ENCODE measurements at places on chromosomes 1 and 21.
A peak's percentile ranks its signal among the peaks of the same experiment; 100 is the strongest.

GRCh38 chr1:150578272-150579109, 919 bp downstream of the MCL1 start:
- peak; percentile 29 for ATAC-seq

GRCh38 chr1:29821605-29822004, 585.3 kb downstream of the PTPRU start:
- no peak for ATAC-seq

DNA sequence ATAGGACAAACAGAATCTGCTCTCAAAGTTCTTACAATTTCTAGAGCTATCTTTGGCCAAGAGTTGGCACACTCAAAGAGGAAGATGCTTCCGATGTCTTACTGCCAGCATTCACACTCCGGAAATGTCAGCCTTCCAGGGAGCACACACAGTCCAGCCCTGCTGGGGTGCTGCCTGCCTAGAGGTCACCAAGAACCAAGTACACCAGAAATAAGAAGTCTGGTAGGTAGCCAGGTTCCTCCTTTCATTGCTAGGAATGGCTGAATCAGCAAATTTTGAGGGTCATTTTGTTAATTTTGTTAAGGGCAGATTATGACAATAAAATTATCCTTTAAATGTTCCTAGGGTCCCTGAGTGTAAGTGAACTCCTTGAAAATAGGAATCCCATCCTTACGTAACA, 77.5 kb downstream of the PLPP3 start:
- ATAC-seq, result no peak

DNA sequence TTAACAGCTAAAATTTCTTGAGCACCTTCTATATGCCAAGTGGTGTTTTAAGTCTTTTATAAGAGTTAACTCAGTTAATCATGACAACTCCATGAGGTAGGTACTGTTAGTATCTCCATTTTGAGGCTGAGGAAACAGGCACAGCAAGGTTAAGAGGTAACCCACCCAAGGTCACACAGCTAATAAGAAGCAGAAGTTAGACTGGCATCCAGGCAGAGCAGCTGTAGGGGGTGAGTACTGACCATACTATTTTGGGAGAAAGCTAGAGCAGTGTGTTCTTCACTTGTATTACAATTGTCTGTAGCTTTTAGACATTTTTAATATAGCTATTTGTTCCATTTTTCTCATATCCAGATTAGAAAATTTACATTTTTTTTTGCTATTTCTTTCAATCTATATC, 4.8 kb downstream of the ATP6V1G3 start:
- ATAC-seq, result no peak

- ATAC-seq, result no peak
These were observed 8.0 kb upstream of the ANGPTL3 start for GRCh38 chr1:62589321-62589720.

DNA sequence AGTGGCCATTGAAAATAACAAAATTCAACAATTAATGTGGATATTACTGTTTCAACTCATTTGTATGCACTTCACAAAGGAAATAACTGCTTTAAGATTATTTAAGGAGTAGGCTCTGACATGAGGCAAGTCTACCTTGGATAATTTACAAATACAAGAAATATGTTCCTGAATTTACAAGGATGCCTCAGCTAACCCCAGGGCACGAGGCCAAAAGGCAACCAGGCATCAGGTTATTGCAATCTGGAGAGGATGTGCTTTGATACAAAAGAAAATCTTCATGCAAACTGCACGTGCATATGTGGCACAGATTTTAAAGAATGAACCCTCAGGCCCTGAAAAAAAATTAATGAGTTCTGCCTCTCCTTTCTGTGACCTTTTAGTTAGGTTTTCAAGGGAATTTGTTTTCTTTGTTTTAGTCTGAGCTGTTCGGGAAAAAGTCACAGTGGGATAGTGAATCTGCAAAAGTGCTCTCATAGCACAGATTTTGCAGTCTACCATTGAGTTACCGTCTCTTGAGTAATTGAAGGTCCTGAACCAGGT, 1304.2 kb upstream of the ADGRL4 start:
- ATAC-seq, result no peak

DNA sequence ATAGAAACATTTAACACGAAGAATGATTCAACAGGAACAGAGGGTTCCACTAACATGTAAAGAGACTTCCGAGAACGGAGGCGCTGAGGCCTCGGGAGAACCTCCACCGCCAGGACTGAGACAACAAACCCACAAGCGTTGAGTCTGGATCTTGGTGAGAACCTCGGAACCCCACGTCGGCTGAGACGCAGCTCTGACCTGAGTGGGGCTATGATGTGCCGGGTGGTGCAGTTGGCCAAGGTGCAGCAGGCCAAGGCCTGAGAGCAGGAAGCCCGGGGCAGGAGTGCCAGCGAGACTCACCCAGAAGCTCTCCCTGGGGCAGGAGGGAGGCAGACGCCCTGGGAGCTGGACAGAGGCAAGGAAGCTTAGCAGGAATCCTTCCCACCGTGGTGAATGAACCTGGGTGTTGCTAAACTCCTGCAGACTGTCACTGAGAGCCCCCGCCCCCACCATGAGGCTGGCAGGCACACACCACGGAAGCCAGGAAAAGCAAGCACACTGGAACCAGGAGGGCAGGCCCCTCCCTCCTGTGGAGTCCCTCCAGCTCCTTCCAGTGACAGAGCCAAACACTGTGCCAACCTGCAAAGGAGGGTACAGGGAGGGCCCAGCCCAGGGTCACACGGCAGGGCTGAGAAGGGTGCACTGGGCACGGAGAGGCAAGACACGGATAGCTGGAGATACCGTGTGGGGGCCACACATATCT, 34.8 kb downstream of the WDR4 start:
- ATAC-seq, result no peak

DNA sequence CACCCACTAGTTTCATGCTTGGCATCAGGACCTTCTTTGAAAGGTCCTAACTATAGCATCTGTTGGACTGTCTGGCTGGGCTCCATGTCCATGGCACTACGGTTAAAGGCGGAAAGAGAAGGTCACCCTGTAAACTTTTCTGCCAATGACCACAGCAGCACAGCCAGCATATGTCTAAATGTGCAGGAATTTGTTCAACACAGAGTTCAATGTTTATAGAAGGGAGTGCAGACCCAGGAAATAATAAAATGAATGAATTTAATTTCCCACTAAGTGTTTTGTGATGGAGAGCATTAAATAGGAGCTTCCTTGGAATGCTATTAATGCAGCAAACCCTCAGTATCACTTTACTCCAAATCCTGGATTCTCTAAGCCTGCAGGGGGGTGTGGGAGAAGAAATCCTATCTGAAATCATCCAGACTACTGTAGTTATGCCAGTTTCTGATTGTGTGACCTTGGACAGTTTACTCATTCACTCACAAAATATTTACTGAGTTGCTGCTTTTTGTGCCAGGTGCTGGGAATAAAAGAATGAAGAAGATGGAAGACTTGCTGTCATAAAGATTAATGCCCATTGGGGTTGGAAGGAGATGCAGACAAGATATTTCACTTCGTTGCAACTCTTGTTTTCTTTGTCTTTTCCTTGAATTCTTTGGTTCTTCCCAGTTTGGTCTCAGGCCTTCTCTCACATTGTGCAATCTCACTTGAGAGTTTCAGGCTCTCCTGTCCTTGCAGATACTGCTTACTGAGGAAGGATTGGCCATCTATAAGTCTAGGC, 195.0 kb downstream of the ROR1 start:
- ATAC-seq, result no peak

DNA sequence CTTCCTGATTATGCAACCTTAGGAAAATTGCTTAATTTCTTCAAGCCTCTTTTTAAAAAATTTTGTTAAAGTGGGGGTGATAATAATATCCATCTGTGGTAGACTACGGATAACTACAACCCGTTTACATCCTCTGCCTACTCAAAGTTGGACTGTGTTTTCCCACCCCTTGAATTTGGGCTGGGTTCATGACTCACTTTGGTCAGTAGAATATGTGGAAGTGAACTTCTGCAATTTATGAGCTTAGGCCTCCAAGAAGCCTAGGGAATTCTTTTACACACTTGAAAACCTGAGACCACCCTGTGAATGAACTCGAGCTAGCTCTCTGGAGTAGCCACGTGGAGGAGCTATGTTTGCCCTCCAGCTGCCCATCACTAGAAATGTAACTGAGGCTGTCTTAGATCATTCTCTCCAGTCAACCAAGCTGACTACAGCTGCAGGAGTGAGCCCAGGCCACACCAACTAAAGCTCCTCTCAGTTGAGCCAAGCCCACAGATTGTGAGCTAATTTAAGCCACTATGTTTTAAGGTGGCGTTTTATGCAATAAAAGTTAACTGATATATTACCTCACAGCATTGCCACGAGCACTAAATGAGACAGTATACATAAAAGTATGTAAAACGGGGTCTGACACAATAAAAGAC, 29.6 kb upstream of the CACHD1 start:
- ATAC-seq, result no peak

- no peak for ATAC-seq
These were observed 128.9 kb downstream of the TRABD2B start for GRCh38 chr1:47868348-47868676.

- ATAC-seq, result no peak
These were observed 667.4 kb upstream of the ZP4 start for GRCh38 chr1:238558156-238558555.

DNA sequence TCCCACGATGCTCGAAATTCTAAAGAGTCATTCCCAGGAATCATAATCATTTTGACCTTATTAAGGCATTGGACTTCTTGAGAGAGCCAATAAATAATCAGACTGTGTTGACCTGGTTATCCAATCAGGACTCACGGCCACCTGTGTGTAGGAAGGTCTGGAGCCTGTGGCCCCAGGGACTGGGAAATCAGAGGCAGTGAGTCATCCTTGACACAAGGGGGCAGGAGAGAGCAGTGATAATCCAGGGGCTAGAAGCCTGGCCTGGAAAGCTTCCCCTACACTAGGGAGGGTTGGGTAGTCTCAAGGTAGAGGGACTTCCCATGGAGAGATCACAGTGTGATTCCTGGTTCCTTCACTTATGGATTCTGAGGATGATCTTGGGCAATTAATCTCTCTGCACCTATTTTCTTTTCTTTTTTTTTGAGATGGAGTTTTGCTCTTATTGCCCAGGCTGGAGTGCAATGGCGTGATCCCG, 4.7 kb downstream of the MR1 start:
- ATAC-seq, result peak; percentile 54

- peak; percentile 79 for ATAC-seq
These were observed at the start of gene KIF17 for GRCh38 chr1:20717452-20718342. Gene KIF17 (minus strand): TSS chr1:20718007. CDS start chr1:20717706, 301 bp downstream.

DNA sequence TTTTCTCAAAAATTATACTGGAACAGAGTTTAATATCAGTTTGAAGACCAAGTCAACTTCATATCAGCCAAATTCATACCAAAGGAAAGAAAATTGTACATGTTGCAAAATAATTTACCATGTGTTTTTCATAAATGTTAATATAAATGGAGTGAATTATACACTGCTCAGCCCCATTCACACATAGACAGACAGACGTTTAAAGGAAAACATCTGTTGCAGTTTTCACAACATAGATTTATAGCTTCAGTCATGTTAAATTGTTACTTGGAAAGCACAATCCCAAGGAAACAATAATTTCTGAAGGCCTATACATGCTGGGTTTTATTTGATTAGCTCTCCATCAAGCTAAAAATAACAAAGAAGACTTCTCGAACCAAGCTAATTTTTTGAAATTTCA, 27.8 kb upstream of the HYI start:
- ATAC-seq, result no peak
